ENCODE measurements at places on chromosomes 2 and 18.

- DNase-seq, result no peak
Observed at GRCh38 chr18:79047556-79048244, 21.5 kb upstream of the ATP9B start.

DNA sequence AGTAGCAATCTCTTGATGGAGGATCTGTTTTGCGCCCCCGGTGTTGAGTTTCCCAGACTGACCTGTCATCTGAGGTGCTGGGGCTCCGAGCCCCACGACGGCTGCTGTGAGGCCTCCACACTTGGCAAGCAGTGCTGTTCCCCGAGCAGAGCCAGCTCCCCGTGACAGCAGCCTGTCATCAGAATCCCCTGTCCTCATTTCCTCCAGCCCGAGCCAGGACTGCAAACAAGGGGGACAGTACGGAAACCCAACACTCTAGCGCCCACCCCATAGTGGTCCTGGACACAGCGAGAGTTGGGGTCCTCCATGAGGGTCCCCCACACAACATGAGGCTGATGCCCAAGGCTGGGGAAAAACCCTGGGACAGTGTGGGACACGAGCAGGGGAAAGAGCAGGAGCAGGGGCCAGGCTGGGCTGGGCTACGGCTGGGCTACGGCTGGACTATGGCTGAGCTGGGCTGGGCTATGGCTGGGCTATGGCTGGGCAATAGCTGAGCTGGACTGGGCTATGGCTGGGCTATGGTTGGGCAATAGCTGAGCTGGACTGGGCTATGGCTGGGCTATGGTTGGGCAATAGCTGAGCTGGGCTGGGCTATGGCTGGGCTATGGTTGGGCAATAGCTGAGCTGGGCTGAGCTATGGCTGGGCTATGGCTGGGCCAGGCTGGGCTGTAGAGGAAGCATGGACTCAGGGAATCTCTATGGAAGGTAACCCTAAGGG, 1.5 kb upstream of the KLHL30 start:
- DNase-seq, result no peak

DNA sequence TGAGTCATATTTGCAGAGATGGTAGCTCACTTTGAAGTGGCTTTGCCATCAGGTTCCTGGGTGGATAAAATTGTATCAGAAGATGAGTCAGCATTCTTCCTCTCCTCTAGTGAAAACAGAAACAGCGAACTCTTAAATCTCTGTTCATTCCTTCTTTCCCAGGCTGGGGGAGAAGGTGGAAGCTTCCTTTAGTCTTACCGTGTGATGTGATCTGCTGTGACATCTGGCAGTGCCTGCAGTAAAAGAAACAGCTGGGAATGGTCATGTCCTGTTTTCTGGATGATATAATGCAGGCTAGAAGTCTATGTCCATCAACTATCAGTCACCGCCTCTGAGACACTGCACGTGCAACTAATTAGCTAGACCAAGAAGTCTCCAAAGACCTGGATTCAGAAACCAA, 171.6 kb downstream of the VAPA start:
- no peak for DNase-seq

DNA sequence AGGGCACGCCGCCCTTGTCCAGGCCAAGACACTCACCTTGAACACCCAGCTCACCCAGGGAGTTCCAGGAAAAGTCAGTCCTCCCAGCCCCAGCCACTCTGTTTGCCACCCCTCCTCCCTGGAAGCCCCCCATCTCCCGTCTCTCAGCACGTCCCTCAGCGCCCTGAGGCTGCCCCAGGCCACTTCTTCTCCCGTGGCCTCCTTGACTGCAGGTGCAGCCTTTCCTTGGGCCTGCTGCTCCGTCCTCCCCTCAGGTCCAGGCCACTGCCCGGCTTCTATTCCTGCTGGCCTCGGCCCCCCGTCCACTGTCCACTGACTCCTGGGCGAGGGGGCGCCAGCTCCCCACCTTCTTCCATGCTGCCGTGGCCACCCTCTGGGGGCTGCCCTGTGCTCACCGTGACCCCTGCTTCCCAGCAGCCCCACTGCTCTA, 239.1 kb downstream of the HDAC4 start:
- DNase-seq, result no peak

DNA sequence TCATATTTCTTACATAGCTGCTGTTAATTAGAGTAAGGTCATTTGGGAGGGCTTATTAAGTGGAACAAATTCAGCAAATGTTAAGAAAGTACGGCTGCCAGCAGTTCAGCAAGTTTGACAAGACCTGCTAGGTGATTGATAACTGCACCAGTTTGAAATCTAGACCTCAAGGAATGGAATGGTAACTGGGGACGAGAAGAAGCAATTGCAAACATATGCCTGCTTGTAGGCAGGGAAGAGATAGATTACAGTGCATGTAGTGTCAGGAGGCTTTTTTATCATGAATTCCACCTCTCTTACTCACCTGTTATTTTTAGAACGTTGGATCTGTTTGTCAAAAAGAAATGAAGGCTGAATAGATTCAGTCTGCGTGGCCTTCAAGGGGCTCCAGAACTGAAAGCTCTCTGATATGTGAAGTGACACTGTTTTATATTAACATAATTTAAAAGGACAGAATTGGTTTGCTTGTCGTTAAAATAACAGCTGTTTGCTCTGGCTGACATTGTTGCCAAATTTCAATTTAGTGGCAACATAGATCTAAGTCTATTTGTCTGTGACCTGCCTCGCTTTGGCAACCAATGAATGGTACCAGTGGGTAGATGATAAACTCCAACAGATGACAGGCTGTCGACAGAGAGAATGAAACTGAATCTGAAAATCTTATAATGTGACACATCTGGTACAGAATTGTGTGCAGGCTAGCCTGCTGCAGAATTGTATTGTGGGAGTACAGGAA, 199.3 kb downstream of the ZNF407 start:
- no peak for DNase-seq
